ENCODE measurements at places on chromosomes 1 and 21.

GRCh38 chr21:39065917-39066316 lies 117.3 kb downstream of the PSMG1 start:
- H3K27ac ChIP-seq = no peak overlapping the region
- no peaks in the 10 kb centered on the region for H3K27me3 ChIP-seq
- H3K4me3 ChIP-seq = no peak overlapping the region
- DNase-seq = no peak
- H3K36me3 ChIP-seq = no peaks in the 10 kb centered on the region

DNA sequence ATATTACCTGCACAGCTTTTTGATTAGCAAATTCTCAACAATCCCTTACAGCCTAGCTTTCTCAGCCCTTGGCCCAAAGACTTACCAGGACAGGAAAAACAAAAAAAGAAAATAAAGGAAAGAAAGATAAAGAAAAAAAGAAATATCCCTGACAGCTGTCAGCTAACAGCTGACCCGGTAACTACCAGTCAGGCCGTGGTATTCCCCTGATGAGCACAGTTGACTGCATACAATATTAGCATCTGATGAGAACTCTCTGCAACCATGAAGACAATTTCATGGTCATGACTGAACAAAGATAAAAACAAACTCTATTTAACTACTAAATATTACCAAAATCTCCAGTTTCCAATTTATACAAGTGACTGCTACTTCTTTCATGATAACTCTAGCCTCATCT lies 798.8 kb downstream of the PLA2G4A start:
- H3K36me3 ChIP-seq = no peaks in the 10 kb centered on the region
- H3K27ac ChIP-seq = no peak overlapping the region
- H3K27me3 ChIP-seq = no peaks in the 10 kb centered on the region
- DNase-seq = no peak
- H3K4me1 ChIP-seq = no peaks in the 10 kb centered on the region
- no peak overlapping the region for H3K4me3 ChIP-seq

DNA sequence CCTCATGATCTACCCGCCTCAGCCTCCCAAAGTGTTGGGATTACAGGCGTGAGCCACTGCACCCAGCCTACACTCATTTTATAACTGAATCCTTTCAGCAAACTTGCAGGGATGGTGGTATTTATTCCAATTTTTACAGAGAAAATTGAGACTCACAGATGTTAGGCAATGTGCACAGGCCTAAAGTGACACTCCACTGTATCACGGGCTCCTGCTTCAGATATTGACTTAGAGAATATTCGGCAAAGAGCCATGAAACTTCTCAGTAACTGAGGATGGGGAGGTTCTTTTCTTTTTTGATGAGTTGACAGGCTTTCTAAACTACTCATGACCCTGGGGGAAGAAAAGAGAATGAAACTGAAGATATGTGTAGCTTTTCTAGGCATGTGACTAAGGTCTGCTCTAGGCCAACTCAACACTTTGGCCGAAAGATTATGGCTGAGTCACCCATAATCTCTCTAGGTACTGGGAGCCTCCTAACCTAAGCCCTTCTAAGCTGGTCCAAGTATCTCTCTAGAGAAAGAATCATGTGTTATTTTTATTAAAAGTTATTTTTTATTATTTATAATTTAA lies 19.9 kb upstream of the PTCH2 start:
- no peaks in the 10 kb centered on the region for H3K27me3 ChIP-seq
- no peak overlapping the region for H3K27ac ChIP-seq
- no peaks in the 10 kb centered on the region for H3K36me3 ChIP-seq

GRCh38 chr1:169925505-169926482 lies 32.1 kb upstream of the SCYL3 start:
- H3K4me3 ChIP-seq = no peak overlapping the region
- H3K4me1 ChIP-seq = peaks cover 14% of the 10 kb centered on the region
- no peak for DNase-seq
- H3K36me3 ChIP-seq = no peaks in the 10 kb centered on the region
- H3K27me3 ChIP-seq = no peaks in the 10 kb centered on the region

Data from upper lobe of right lung (tissue), 1 donor.